Heart right ventricle (tissue), 16 donors: ENCODE measurements at places on chromosomes 4 and X. TPM values are rescaled to one million over a fixed set of nuclear protein-coding genes. Genes with fewer than 3 reads are reported as not detected.
A peak's percentile ranks its signal among the peaks of the same experiment; 100 is the strongest.

- no peak for DNase-seq
These were observed 231.8 kb upstream of the AGA start for GRCh38 chr4:177673985-177674489.

DNA sequence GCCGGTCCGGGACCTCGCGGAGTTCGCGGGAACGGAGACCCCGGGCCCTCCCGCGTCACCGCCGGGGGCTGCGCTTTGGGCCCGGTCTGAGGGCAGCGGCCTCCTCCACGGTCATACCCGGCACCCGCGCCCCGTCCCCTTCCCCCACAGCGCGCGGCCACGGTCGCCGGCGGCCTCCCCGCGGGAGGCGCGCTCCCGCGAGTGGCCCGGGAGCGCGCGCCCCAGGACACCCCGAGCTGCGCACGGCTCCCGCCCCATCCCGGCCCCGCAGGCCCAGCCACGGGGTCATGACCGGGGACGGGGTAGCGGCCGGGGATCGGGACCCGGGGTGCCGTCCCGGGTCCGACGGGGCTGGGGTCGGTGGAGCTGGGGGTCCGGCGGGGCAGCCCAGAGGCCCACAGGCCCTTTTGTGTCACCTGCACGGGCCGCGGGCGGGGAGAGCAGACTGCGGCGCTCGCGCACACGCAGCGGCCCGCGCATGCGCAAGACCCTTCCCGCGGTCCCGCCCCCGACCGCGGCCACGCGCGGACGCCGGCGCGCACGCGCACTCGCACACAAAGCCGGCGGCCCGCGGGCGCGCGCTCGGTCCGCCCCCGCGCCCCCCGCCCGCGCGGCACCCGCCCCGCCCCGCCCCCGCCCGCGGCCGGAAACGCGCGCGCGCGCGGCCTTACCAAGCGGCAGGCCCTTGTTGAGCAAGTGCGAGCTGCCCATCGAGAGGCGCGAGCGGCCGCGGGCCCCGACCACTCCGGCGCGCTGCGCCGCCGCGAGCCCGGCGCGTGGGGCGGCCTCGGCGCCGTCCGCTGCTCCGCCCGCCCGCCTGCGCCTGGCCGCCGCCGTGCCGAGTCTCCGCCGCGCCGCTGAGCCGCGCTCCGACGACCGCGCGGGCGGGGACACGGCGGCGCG, at the start of gene CTBP1:
CTBP1 (minus strand) TSS at position 886 of the 903 bp plus-strand sequence. CDS start 7,799 bp downstream, outside the sequence.
- peak; percentile 86 for DNase-seq

DNA sequence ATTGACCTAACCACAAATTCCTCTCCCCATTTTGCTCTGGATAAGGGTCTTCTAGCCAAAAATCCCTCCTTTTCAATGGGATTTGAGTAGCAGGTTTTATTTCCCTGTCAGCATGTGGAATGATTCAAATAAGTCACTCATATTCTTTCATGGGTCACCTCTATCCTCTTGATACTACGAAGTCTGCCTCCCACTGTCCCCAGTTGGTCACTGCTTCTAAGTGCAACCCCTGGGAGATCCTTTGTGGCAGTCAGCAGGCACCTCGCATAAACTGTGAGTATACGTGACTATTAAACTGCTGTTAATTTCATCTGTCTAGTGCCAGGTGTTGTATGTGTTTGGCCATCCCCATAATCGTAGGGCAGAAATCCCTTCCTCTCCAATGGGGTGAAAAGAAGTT, 1667.9 kb upstream of the PCDH7 start:
- DNase-seq = no peak

- DNase-seq = no peak
These were observed 429.1 kb upstream of the INTU start for GRCh38 chr4:127203562-127204200.

The PNMA3 gene
- 0.68 TPM for total RNA-seq

The SAT1 gene
- 93.5 TPM for total RNA-seq
